ENCODE measurements at places on chromosomes 3 and 15.

GRCh38 chr15:31046759-31047359 lies 54.7 kb downstream of the TRPM1 start:
- DNase-seq = no peak

DNA sequence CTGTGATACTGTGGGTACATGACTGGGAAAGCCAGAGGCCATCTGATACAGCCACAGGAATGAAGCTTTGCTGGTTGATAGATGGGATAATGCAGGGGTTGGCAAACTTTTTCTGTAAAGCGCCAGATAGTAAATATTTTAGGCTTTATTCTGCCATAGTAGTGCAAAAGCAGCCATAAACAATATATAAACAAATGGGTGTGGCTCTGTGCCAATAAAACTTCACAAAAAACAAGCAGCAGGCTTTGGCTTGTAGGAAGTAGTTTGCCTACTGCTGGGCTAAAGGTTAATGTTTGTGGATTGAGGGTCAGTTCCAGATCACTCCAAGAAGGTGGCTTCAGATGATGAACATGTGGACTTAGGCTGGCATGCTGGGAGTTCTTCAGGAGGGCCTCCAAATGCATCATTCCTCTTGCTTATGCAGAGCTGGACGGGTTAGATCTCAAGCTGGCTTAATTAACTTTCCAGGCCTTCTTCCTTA lies 305.7 kb downstream of the RPLP1 start:
- DNase-seq = no peak

DNA sequence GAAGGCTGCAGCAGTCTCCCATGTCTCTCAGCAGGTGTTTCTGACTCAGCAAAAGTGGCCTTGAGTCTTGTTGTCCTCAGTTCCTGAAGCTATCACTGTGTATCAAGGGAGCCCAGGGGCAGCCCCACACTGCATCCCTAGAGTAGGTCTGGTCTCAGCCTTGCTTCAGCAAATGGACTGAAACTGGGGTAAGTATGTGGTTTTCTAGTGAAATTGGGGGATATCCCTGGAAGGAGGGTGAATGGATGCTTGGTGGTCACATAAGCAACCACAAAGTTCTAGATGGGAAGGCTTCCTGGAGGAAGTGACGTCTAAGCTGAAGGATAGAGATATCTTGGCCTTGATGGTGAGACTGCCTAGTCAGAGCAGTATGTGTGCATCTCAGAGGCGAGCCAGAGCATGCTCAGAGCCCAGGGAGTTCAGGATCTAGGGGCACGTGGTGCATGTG lies 38.4 kb downstream of the TMEM158 start:
- DNase-seq = no peak

- DNase-seq = peak; percentile 13
These were observed 15.8 kb downstream of the ISG20 start for GRCh38 chr15:88654430-88655102.

GRCh38 chr3:190306513-190307163 lies 15.6 kb downstream of the CLDN1 start:
- no peak for DNase-seq

- DNase-seq = no peak
These were observed 65.8 kb downstream of the COL6A5 start for GRCh38 chr3:130411320-130411719.

DNA sequence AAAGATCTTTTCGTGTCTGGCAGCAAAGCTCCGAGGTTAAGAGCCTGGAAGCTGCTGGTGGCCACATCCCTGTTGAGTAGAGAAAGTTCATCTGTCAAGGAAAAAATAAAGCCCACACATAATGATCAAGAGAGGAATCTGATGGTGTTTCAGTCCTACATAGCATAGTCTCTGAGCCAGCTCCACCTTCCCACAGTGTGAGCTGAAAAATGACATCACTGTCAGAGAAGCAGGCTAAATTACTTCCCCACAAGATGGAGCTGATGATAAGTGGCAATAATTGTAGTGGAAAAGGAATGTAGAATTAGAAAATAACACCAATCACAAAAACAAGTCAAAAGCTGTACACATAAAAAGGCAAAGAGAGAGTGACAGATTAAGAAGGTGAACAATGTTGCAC lies 84.5 kb downstream of the AQP9 start:
- DNase-seq = no peak

- DNase-seq = peak; percentile 38
These were observed 3.7 kb upstream of the PLD1 start for GRCh38 chr3:171813897-171814460.

DNA sequence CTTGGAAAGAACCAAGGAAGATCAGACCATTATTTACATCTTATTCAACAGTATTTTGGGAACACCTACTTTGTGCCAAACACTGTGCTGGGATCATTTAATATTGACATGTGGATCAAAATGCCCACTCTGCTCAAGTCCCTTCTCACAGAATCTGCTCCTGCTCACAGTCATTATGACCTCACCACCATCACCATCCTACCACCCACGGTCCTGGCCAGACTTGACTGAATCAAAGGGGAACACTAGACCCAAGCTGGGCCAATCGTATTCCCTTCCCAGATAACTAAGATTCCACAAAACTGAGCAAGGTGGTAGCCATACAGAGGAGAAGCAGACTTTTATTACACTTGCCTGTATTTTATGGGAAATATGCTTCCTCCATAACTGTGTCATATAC lies 3.4 kb upstream of the CEP152 start:
- DNase-seq = no peak

DNA sequence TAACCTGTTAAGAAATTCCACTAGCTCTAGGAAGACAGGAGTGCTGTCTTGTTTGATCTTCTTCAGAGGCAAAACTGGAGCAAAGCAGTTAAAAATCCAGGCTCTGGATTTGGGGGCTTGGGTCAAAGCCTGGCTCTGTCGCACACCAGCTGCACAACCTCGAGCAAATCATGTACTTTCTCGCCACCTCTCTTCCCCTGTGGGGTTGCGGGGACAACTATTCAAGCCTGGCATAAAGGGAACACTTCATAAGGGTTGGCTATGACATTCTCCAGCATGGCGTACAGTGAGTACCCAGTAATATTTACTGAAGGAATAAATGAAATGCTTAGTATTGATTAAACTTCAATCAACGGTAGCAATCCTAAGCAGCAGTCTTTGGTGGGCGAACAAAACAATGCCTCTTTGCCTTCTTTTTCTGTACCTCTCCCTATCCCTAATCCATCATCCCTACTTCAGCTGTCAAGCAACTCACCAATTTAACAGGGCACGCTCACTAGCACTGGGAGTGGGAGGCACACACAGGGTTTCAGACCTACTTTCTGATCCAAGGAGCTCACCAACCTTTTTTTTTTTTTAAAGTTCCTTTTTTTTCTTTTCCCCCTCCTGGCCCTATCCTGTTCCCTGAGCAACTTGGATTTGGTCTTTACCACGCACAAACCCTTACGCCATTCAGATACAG lies 33.0 kb downstream of the GNB5 start:
- DNase-seq = no peak

DNA sequence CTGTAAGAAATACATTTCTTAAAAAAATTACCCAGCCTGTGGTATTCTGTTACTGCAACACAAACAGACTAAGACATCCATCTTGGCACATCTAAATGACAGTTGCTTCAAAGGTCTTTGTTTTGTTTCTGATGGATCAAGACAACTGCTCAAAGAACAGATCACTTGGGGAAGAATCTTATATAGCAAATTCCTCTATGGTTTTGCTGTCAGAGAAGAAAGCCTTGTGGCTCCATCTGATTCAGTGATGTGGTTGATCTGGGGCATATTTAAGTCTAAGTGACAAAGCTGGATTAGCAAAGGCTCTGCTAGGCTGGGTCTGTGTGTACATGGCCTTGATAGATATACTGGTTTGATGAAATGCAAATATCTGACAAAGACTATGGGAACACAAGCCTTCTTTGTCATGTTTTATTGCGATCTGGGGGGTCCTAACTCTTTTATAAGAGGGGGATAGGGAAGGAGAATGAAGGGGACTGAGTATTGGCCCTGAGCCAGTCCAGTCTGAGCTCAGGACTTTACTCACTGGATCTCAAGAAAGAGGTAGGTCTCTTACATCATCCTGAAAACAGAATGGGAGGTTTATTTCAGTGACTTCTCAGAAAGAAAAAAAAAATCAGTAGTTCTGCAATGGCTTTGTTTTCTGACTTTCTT lies 14.3 kb upstream of the LIMD1 start:
- DNase-seq = no peak

- no peak for DNase-seq
These were observed 640.8 kb downstream of the TUSC7 start for GRCh38 chr3:117350371-117350770.

GRCh38 chr15:101052031-101052620 lies 133.0 kb downstream of the LRRK1 start:
- peak; percentile 7 for DNase-seq

DNA sequence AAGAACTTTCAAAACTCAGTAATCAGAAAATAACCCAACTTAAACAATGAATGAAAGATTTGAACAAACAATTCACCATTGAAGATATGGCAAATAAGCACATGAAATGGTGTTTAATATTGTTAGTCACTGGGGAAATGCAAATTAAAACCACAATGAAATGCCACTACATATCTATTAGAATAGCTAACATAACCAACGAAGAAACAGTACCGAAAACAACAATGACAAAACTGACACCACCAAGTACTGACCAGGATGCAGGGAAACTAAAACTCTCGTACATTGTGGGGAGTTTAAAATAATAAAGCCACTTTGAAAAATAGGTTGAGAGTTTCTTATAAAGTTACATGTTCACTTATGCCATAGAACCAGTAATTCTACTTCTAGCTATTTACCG lies 69.1 kb downstream of the KBTBD8 start:
- DNase-seq = no peak

DNA sequence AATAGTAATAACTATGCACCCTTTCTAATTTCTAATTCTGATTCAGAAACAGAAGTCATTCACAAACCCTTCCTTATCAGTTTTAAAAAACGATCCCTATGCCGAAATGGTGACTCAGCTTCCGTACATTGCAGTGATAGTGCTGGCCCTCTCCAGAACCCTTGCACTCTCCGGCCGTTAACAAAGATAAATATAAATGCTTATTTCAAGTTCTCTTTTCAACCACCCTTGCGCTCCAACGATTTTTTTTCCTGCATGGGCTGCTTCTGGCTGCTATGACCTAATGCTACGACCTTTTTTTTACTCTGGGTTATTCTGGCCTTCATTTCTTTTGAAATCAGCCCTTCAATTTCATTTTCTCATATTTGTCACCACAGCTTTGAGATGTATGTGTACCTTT lies 646.2 kb downstream of the NTRK3 start:
- no peak for DNase-seq

DNA sequence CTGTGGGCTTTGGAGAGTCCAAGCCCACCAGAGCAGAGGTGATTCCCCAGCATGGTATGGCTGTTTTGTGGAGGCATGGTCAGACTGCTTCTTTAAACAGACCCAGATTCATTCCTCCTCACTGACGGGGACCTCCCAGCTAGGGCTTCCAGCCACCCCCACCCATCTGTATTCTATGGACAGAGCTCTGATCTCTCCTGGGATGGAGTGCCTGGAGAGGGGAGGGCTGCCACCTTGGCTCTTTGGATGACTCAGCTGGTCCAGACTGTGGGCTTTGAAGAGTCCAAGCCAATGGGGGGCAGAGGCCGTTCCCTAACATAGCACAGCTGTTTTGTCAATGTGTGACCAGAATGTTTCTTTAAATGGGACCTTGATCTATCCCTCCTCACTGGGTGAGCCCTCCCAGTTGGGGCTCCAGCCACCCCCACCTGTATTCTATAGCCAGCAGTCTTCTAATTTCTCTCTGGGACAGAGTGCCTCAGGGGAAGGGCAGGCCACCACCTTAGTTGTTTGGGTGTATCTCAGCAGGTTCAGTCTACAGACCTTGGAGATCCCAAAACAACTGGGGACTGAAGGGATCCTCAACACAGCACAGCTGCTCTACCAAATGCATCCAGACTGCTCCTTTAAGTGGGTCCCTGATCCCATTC lies 122.0 kb upstream of the OSTN start:
- no peak for DNase-seq

DNA sequence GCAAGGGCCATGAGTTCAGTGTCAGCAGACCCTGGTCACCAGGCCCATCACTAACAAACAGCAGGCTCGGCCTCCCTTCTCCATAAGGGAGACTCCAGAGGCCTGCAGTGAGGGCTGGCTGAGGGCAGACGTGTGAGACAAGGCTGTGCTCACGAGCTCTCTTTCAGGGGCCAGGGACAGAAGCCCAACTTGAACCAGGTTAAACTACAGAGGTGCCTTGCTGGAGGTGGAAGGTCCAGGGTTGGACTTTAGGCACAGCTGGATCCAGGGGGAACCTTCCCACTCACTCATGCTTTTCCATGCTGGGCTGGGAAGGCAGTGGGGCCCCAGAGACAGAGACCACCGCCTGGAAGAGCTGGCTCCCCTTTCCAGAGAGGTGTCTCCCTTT lies 19.0 kb downstream of the CFAP100 start:
- no peak for DNase-seq

DNA sequence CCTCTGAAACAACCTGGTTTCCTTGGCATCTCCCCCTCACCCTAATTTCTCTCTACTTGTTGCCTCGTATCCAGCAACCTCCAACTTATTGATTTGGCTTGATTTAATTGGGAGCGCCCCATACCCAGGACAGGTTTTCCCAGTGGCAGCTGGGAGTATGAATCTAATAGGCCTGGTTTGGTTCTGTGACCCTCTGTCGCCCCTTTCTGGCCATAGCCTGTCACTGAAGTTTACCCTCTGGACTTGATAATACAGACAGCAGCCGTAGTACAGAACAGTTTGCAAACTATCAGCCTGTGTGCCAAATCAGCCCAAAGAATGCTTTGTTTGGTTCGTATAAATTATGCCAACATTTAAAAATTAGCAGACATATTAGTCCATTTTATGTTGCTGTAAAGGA lies 525.1 kb upstream of the GOLIM4 start:
- no peak for DNase-seq

GRCh38 chr15:95840004-95840403 lies 490.5 kb upstream of the NR2F2 start:
- DNase-seq = no peak

DNA sequence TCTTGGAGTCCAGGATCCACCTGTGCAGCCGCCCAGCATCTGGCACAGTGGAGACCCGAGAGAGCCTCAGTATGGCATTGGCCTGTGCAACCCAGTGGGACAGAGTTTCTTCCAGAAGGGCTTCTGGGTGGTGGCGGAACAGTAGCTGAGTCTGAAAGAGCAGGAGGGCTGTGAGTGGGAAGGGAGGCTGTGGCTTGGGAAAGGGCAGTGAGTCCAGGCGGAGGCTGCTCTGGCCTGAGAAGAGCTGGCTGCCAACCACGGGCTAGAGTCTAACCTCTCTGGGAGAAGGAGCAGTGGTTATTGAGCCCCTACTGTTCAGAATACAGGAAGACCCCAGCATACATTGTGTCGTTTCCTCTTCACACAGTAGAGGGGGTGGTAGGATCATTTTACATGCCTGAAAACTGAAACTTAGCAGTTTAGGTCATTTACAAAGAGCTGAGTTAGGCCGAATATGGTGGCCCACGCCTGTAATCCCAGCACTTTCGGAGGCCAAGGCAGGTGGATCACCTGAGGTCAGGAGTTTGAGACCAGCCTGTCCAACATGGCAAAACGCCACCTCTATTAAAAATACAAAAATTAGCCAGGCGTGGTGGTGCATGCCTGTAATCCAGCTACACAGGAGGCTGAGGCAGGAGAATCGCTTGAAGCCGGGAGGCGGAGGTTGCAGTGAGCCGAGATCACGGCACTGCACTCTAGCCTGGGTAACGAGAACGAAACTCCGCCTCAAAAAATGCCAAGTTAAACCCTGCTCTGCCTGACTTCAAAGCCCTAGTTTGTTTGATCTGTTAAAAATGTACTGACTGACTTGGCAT lies 3.2 kb downstream of the AEN start:
- DNase-seq = no peak

- no peak for DNase-seq
These were observed 139.8 kb upstream of the PRR20G start for GRCh38 chr3:127427666-127428065.

- no peak for DNase-seq
These were observed 149.8 kb downstream of the FNDC3B start for GRCh38 chr3:172189213-172189612.
